Activated T-cell treated with anti-CD3 and anti-CD28 coated beads, Interleukin-2, amount 50 U/mL, for 72 hours (primary cell): ENCODE measurements at places on chromosomes 1 and 21. TPM values are rescaled to one million over a fixed set of nuclear protein-coding genes. Genes with fewer than 3 reads are reported as not detected.

Gene LENEP
- total RNA-seq, result 2.3 TPM

Gene NTNG1
- total RNA-seq, result 0.48 TPM

Gene INTS11
- total RNA-seq, result 108 TPM

Gene TAF12
- total RNA-seq, result 28.7 TPM

Gene OPTC
- not detected for total RNA-seq

Gene S100A7A
- total RNA-seq, result not detected

Gene FLVCR1
- total RNA-seq, result 15.7 TPM

Gene COPA
- total RNA-seq, result 198 TPM

Gene PATJ
- total RNA-seq, result 25.3 TPM

Gene SPOCD1
- total RNA-seq, result 0.74 TPM

Gene PHACTR4
- total RNA-seq, result 33.7 TPM

Gene RNF186
- not detected for total RNA-seq

Gene LEPROT
- 20.8 TPM for total RNA-seq

Gene OR2G6
- total RNA-seq, result not detected

Gene ITPKB
- total RNA-seq, result 58.0 TPM

Gene TRIM46
- 9.8 TPM for total RNA-seq

Gene EFNA1
- 1.00 TPM for total RNA-seq

Gene PRAMEF17
- total RNA-seq, result not detected

Gene DEPDC1
- total RNA-seq, result 23.7 TPM

Gene PDC
- not detected for total RNA-seq

Gene TMEM82
- total RNA-seq, result not detected

Gene PLEKHN1
- total RNA-seq, result 2.3 TPM

Gene TTLL7
- total RNA-seq, result 5.0 TPM

Gene CYP2J2
- total RNA-seq, result 0.82 TPM

Gene ELAVL4
- total RNA-seq, result not detected

Gene CFAP107
- not detected for total RNA-seq

Gene GPR161
- total RNA-seq, result 1.4 TPM

Gene NCF2
- 22.6 TPM for total RNA-seq

Gene TSPEAR
- total RNA-seq, result not detected

Gene SPRTN
- 9.6 TPM for total RNA-seq

Gene KCND3
- not detected for total RNA-seq

Gene DMRTA2
- total RNA-seq, result not detected

Gene FAM151A
- not detected for total RNA-seq

Gene ADCY10
- total RNA-seq, result 0.12 TPM

Gene AGRN
- 112 TPM for total RNA-seq

Gene DVL1
- 52.2 TPM for total RNA-seq

Gene UMODL1
- 0.39 TPM for total RNA-seq

Gene SUSD4
- total RNA-seq, result 1.1 TPM

Gene KRTAP21-2
- not detected for total RNA-seq

Gene HMGB4
- total RNA-seq, result not detected
